ENCODE measurements at places on chromosomes 1 and 21. TPM values are rescaled to one million over a fixed set of nuclear protein-coding genes. Genes with fewer than 3 reads are reported as not detected.

KIF26B gene
- 8.6 TPM for total RNA-seq

TRIM17 gene
- 1.8 TPM for total RNA-seq

GUCA2A gene
- total RNA-seq: not detected

IL19 gene
- not detected for total RNA-seq

IL22RA1 gene
- not detected for total RNA-seq

OR2T11 gene
- total RNA-seq: not detected

SPAG17 gene
- not detected for total RNA-seq

- no peak for DNase-seq
Measured at GRCh38 chr1:224127925-224128819, 14.3 kb downstream of the FBXO28 start.

DNA sequence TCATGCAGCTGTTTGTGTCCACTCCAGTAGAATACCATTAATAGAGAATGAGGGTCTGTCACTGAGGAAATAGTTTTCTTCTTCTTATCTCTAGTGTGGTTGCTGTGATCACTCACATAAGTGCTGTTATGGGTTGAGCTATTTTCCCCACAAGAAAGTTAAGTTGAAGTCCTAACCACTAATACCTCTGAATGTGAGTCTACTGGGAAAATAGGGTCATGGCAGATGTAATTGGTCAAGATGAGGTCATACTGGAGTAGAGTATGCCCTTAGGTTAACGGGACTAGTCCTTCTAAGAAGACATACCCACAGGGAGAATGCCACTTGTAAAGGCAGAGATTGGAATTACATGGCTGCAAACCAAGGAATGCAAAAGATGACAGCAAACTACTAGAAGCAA lies 70.5 kb upstream of the COL24A1 start:
- DNase-seq: no peak

GRCh38 chr1:161849518-161849917 lies 83.4 kb downstream of the ATF6 start:
- DNase-seq: no peak

All from osteocyte (in vitro differentiated cells).